CD4-positive, alpha-beta T cell treated with Interleukin-15 for 1 hour (primary cell): ENCODE measurements at places on chromosomes 7 and 10.

DNA sequence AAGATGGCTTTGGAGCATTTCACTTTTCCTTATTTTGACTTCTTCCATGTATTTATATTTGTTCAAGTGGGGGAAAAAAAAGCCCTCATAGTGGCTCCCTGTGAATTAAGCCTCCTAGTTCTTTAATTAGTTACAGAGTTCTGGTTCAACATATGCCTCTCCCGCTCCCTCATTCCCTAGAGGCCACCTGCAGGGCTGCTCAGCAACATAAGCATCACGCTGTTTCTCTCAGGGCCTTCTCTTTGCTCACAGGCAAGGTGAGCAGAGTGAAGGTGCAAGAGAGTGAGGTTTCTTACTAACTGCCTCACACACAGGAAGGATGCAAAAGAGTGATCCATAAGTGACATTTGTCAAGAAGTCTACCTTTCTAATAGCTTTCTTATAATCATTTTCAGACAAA, 196.7 kb downstream of the SEMA3E start:
- no peak for DNase-seq

DNA sequence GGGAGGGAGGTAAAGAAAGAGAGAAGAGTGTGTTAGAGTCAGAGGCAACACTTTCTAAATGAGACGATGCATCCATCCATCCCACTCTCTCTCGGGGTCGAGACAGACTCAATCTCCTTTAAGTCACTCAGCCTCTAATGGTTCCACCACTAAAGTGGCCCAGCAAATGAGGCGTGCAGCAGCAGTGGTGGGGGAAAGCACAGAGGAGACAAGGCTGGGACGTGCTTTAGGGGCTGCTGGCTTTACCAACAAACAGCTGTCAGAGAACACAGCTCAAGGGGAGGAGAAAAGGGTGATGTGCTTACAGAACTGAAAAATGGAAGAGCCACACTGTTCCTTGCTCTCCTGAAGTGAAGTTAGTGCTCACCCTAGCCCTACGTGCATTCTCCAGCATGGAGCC, 4.5 kb upstream of the SEC31B start:
- DNase-seq = no peak

- no peak for DNase-seq
These were observed 102.7 kb downstream of the WDR11 start for GRCh38 chr10:120953897-120954296.

GRCh38 chr7:51965454-51965853, 648.8 kb upstream of the COBL start:
- DNase-seq = no peak

DNA sequence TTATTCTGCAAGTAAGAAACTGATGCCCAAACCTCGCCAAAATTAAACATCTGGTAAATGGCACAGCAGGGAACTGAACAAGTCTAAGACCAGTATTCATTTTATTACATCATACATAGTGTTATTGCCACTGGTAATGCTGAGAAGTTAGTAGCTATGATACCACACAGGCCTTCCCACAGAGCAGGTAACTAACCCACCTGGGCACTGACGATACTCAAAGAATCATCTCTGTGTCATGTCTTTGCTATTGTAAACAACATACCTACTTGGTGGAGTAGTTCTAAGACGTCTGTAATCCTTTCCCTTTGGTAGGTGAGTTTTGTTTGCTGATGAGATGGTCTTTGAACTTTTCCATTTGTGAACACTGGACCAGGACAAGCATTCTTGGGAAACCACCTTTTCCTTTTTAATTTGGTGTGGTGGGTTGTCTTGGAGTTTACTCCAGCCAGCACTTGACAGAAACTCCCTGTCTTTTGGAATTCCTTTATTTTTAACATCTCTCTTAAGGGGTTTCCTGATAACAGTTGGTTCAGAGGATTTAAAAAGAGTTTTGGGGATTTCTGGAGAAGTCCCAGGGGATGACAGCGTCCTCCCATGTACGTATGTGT, 40.9 kb downstream of the PDSS1 start:
- DNase-seq = no peak

- DNase-seq = no peak
These were observed 332.6 kb upstream of the ZNF32 start for GRCh38 chr10:43981232-43981631.

GRCh38 chr7:45920502-45921380, at the start of gene IGFBP3:
Gene IGFBP3, minus strand, starts transcription at chr7:45921272. Its CDS starts 132 bp downstream, at chr7:45921140.
- DNase-seq = no peak

DNA sequence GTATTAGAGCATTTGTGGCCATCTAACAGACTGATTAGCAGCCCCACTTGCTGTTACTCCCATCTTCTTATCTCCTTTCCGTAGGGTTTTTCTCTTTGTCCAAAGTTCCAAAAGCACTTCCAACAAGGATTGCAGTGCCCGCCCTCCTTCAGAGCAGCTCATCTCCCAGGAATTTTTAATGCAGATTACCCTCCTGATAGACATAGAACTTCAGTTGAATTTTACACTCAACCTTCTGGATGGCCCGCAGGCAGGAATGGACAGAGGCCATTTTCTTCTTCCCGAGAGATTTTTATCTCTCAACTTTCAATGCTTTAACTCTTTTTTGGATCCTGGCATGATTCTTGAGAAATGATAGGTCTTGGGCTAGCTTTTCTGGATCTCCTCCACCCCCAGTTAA, 23.3 kb downstream of the PRKG1 start:
- no peak for DNase-seq

DNA sequence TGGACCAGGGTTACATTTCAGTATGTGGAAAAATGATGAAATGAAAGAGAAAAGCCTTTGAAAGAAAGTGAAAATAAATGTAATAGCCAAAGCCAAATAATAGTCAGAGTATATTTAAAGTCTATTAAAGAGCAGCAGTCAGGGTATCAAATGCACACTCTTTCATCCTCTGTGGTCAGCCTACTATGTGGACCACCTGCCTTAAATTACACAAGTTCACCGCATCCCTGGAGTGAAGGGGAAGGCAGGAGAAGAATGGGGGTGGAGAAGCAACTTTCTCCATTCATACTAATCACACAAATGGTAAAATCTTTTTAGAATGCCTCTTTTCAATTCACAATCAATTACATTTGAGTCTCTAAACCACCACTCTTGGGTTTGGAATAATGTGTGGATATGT, 16.0 kb downstream of the TWIST1 start:
- no peak for DNase-seq

DNA sequence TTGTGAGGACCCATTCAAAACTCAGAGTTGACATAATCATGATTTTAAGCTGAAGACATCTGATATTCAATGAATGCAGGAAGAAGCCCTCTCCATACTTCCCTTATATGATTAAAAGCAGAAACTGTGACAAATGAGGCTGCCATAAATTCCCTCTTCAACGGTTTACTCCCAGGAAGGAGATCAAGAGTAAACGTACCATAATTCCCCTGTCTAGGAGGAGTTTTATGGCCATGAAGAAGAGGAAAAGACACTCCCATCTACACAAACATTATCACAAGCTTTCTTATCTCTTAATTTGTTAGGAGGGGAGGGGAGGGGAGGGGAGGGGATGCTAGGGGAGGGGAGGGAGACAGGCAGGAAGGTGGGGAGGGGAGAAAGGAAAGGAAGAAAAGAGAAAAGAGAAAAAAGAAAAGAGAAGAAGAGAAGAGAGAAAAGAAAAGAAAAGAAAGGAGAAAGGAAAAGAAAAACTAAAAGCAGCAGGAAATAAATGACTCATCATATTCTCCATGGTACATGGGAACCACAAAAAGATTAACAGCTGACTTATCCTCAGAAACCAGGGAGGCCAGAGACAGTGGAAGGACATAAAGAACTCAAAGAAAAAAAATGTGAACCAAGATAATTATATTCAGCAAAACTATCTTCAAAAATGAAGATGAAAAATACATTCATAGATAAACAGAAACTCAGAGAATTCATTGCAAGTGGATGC, 121.6 kb downstream of the ALOX5 start:
- DNase-seq = no peak

GRCh38 chr10:119769886-119770285, 44.0 kb downstream of the INPP5F start:
- DNase-seq = no peak

GRCh38 chr10:118563373-118563890, 32.0 kb downstream of the PRLHR start:
- no peak for DNase-seq

- DNase-seq = peak; percentile 25
These were observed 225.7 kb upstream of the AOAH start for GRCh38 chr7:36949711-36950600.

DNA sequence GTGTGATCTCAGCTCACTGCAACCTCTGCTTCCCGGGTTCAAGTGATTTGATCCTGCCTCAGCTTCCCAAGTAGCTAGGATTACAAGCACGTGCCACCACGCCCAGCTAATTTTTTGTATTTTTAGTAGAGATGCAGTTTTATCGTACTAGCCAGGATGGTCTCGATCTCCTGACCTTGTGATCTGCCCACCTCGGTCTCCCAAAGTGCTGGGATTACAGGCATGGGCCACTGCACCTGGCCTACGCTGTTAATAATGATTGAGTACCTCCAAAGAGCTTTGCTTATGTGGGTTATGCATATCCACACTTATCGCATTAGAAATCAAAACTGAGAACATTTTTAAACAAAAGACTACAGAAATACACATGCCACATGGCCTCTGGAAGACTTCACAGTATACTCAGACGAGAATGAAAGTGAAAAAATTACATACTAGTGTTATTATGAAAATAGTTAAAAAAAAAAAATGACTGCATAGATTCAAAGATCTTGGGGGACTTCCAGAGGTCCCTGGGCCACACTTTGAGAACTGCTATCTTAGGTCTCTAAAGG, 25.4 kb downstream of the RPP38 start:
- DNase-seq = no peak

DNA sequence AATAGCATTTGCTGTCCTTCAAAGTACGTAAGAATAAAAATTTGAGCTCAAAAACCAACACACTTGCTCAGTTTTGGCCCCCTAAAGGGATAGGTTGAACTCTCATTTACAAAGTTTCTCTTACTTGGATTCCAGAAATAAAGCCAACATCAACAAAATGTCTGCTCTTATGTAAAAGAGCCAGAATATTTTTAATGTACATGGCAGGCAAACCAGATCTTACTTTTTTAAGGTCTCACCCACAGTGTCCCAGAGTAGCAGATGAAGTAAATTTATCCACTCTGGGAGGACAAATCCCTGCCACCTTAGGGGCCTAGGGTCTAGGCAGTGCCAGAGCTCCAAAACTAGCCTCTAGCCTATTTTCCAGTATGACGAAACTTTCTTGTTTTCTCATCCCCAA, 159.6 kb downstream of the SKAP2 start:
- no peak for DNase-seq

GRCh38 chr10:5662708-5663579, 3.5 kb downstream of the ASB13 start:
- no peak for DNase-seq

GRCh38 chr7:139992353-139993044, 70.3 kb downstream of the PARP12 start:
- DNase-seq = no peak

DNA sequence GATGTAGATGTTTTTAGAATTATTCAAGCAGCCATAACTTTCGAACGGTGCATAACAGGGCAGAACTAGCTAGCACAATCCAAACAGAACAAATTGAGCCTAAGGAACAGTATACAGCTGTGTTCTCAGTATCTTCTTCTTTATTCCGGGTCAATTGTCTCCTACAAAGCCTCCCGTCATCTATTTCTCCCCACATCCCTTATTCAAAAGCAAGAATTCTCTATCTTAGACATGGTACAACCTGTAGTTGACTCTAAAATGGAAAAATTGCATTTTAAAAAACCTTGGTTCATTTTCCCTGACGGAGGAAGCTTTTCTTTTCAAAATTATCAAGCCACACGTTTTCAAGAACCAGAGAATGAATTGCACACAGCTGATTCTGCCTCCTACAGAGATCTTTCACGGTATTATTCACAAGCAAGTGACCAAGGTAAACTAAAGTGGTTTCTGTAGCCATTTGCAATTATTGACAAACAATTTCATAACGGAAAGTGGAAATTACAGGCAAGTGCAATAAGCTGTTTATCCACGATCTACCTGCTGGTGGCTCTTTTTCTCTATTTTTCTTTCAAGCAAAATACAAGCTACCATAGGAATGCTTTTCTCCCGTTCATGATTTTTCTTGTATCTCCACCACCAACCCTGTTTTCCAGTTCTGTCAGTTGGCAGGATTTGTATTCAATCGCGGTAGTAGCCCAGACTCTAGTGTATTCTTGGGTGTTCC, 2.3 kb downstream of the GRM8 start:
- DNase-seq = no peak

DNA sequence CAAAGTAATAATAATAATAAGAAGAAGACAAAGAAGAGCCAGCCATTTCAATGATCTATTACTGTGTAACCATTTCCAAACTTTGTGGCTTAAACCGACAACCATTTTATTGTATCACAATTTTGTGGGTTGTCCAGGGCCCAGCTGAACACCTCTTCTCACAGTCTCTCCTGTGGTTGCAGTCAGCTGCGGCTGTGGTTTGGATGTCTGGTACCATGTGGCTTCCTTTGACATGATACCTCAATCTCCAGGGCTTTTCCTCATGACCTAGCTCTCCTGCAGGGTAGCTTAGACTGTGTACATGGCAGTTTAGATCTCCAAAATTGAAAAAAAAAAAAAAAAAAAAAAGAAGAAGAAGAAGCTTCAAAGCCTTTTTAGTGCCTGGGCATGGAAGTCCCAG, 72.6 kb upstream of the NFKB2 start:
- DNase-seq = peak; percentile 36

DNA sequence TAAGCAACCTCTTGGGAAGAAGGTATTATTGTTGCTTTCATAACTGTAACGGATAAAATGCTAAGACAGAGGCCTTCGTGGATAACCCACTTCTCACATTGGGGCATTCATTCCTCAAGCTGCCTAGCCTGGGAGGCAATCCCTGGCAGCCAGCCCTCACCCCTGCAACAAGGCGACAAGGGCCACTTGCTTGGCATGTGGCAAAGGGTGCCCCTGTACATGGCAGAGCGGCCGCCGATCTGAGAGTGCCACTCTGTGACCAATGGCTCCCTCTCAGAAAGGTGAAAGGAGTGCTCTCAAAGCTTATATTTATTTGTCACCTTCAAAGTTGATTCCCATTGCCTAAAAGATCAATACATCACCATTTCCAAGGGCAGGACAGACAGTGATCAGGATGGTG, 31.9 kb downstream of the EBF3 start:
- no peak for DNase-seq

DNA sequence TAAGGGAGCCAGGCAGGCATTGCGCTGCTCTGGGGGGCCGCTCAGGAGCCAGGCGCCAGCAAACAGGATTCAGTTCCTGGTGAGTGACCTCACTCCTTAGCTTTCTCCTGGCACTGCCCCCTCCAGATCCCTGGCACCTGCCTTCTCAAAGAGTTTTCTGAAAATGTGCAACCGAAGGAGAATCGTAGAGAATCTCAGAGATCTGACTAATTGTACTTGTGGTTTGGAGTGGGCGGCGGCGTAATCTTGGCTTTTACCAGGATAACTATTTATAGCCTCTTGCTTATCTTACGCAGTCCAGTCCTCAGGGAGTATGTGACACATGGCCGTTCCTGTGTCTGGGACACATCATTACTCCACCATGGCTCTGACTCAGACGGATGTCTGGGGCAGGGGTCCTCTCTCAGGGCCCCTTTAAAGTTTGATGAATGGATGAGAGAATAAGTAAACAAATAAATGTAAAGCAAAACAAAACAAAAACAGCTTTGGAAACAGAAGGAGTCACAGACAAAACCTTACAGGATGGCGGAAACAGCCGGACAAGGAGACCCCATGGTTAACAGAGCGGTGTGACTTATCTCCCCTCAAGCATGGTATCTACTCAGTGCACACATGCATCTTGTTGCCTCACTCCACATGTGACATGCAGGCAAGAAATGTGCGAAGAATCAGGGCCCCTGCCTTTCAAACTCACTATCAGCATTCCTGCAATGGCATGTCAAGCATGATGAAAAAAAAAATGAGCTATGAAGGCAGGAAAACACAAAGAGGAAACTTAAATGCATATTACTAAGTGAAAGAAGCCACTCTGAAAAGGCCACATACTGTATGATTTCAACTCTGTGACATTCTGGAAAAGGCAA, 99.7 kb downstream of the TNS3 start:
- DNase-seq = peak; percentile 44
